H7 (cell line): ENCODE measurements at places on chromosomes 12 and 14.
A peak's percentile ranks its signal among the peaks of the same experiment; 100 is the strongest.

DNA sequence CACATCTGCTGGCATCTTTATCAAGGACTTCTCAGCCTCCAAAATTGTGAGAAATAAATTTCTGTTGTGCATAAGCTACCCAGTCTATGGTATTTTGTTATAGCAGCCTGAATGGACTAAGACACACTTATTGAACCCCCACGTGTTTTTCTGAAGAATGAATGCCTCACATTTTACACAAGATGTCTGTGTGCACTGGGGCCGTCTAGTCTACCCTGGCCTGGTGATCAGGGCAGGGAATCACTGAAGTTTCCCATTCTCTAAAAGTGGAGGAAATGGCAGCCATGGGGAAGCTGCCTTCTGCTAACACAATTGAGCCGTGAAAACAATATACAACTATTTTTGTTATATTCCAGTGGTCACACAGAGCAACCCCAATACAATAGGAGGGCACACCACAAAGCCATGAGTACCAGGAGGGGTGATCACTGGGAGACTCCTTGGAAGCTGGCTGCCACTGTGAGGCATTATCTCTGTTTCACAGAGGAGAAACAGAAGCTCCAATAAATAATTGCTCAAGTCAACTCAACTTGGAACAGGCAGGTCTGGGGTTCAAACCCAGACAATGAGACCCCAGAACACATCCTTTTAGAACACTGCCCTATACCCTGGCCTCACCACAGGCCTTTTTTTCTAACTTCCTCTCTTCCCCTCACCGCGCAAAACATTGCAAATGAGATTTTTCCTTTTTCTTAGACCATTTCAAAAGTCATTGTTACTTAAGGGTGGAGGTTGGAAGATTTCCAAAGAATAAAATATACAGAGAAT, 18.3 kb upstream of the LTA4H start:
- no peak for DNase-seq

DNA sequence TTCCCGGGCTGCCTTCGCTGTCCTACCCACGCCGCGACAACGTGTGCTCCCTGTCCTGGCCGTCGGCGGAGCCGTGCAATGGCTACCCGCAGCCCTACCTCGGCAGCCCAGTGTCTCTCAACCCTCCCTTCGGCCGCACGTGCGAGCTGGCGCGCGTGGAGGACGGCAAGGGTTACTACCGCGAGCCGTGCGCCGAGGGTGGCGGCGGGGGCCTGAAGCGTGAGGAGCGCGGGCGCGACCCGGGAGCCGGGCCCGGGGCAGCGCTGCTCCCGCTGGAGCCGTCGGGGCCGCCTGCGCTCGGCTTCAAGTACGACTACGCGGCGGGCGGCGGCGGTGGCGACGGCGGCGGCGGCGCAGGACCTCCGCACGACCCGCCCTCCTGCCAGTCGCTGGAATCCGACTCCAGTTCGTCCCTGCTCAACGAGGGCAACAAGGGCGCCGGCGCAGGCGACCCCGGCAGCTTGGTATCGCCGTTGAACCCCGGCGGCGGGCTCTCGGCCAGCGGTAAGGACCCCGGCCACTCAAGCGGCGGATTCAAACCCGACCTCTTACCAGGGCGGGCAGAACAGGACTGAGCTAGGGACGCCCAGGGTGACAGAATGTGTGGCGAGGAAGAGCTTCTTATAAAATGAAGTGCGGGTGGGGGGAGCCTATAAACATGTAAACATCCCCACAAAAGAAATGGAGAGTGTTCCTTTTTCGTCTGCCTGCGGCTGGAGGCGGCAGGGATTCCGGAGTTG, 503 bp downstream of the HOXC12 start:
- peak; percentile 77 for DNase-seq

DNA sequence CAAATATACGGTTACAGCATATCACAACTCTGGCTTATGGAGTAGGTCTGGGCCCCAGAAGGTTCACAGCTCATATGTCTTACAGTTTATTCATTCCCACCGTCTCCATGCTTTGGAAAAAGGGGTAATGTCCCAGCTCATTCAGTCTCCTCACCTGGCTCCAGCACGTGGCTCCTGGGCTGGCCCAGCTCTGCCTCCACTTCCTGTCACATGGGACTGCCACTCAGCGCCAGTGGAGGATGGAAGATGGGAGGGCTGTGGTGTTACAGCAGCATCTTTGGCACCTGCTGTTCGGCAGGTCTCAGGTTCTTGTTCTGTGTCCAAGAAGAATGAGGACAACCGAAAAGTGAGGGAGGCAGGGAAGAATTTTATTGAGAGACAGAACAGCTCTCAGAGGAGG, 216.3 kb upstream of the ATXN7L3B start:
- DNase-seq, result no peak

- no peak for DNase-seq
These were observed 5.3 kb downstream of the HSD17B6 start for GRCh38 chr12:56768424-56768823.

DNA sequence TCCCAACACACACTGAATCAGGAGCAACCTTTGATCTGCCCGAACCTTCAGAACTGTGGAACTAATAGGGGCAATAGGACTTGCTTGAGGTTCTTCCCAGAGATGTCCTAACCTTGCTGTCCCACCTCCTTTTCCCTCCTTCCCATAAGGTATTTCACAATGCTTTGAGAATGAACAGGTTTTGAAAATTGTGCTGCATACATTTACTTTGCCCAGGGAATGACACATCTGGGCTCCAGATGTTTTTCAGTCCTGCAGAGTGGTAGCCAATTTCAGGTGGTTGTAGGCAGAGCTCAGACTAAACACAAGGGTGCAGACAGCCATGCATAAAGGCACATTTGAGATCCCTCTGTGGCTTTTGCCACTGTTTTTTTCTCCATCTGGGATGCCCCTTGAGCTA, 206.7 kb upstream of the PWP1 start:
- DNase-seq, result no peak

GRCh38 chr12:80770958-80771357, 54.2 kb downstream of the MYF5 start:
- DNase-seq, result no peak

- no peak for DNase-seq
These were observed 370.6 kb downstream of the EGLN3 start for GRCh38 chr14:33580231-33580749.

DNA sequence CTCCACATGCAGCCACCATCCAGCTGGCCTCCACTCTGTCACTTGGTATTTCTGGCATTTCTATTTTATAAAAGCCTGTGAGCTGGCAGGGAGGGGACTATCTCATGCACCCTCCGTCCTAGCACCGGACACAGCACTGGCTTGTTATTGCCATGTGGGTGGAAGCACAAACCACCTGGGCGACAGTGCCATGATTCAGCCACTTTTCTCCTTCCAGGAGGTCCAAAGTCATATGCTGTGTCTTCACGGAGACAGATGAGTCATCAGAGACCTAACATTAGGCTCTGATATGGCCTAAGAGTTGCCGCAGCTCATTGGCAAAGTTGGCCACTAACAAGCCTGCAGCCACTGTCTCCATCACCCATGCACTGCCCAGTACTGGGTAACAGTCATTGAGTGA, 1123.0 kb downstream of the VRK1 start:
- no peak for DNase-seq

DNA sequence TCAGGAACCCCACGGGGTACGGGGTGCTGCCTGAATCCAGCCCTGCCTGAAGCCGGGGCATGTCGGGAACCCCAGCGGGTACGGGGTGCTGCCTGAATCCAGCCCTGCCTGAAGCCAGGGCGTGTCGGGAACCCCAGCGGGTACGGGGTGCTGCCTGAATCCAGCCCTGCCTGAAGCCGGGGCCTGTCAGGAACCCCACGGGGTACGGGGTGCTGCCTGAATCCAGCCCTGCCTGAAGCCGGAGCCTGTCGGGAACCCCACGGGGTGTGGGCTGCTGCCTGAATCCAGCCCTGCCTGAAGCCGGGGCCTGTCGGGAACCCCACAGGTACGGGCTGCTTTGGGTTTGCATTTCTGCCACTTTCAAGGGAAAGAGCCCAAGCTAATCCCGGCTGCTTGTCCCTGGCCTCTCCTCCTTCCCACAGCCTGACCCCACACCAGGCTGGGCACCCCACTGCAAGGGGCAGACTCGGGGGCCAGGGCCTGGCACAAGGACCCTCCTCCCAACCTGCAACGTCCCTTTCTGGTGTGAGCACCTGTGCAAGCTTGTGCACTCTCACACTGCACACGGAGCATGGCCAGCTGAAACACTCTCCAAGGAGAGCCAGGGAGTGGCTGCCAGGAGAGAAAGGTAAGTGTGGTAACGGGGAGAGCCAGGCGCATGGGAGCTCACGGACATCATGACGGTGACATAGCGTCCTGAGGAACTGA, 5.6 kb upstream of the FBRSL1 start:
- no peak for DNase-seq

GRCh38 chr12:49706351-49707127, 666 bp downstream of the FMNL3 start:
- peak; percentile 83 for DNase-seq

DNA sequence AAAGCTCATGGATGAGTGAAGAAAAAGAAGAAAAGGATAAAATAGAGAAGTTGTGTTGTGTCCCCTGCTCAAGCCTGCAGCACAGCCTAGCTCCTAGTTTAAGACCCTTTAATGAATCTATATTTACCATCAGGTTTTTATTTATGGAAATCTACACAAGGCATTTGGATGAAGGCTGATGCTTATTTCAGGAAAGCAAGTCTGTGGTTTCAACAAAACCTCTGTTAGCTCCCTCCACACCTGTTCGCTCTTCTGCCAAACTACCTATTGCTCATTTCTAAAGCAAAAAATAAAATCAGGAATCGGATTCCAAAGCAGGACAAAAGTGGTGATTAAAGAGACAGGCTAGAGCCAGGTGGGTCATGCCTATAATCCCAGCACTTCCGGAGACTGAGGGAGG, 18.9 kb upstream of the MAP3K9 start:
- DNase-seq, result no peak

DNA sequence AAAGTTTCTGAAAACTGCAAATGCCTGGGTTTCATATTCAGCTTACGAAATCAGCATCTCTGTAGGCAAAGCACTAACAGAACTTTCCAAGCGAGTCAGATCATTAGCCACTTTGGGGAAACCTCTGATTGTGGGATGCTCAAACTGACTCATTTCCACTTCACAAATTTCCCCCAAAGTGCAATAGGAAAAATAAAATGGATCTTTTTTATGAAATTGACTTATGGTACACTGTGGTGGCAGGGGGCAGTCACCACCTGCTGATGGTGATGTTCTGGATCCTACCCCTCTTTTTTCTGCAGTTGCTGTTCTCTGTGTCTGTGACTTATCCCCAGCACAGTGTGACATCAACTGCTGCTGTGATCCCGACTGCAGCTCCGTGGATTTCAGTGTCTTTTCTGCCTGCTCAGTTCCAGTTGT, 5.6 kb downstream of the TCTN1 start:
- no peak for DNase-seq

DNA sequence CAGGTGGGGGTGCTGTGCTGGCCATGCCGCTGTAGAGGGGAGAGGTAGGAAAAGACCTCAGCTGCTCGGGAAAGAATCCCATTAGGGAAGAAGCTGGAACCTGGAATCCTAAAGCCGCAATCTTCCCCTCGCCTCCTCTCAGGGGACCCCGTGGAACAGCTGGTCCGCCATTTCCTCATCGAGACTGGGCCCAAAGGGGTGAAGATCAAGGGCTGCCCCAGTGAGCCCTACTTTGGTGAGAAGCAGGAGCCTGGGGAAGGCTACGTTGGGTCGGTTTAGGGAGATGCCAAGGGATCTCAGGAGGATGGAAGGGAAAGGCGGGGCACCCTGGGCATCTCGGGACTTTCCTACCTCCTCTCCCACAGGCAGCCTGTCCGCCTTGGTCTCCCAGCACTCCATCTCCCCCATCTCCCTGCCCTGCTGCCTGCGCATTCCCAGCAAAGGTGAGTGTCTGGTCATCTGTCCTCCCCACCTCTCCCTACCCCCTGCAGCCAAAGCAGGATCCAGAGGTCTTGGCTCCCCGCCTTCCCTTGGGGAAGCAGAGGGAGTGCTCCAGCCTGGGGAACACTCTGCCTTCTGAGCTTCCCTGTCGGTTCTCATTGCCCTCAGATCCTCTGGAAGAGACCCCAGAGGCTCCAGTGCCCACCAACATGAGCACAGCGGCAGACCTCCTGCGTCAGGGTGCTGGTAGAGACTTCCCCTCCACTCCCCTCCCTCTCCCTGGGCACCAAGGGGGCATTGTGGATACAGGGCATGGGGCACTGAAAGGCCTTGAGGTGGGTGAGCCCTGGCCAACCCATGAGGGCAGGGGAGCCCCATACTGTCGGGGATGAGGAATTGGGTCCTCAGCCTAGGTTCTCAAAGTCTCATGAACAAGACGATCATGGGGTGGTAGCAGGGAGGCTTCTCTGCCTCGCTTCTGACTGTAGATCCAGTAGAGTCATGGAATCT, 12.4 kb downstream of the TNS2 start:
- DNase-seq, result no peak

GRCh38 chr12:118432812-118433545, 56.6 kb downstream of the SUDS3 start:
- no peak for DNase-seq

DNA sequence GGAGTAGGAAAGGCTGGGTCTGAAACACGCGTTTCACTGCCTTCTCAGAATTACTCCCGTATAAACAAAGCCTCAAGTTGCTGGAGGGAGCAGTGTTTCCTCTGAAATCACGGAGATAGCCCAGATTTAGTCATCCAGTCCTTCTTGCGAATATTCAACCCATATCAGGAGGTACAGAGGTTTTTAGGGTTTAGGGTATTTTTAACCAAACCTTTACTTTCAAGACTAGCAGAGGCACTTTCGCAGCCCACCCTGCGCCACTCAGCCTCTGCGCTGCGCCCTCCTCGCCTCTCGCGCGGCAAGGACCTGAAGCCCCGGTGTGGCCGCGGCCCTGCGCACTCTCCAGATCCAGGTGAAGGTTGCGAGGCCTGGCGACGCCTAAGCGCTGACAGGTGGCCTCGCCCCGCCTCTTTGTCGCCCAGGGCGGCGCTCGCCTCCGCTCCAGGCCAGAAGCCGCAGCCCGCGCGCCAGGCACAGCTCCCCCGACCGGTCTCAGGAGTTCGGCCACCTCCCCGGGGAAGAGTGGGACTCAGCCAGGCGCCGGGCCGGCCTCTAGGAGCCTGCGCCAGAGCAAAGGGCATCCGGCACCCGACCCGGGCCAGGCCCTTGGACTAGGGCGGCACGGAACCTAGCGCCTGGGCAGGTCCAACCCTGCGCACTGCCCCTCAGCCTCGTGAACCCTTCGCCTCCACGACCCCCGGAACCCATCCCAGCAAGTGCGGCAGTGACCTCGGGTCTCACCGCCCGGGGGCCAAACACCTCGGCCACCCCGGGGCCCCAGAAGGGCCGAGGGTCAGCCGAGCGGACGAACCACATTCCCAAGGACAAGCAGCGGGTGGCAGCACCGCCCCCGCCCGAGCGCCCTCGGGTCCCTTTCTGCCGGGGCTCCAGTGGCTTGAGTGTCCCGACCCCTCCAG, 1.8 kb upstream of the SAMD4A start:
- peak; percentile 90 for DNase-seq

- DNase-seq, result peak; percentile 45
These were observed 14.8 kb downstream of the KRT7 start for GRCh38 chr12:52247622-52248540.

GRCh38 chr12:58026897-58027891, 85.8 kb downstream of the ATP23 start:
- no peak for DNase-seq
